ENCODE measurements at places on chromosomes 11 and 22. TPM values are rescaled to one million over a fixed set of nuclear protein-coding genes. Genes with fewer than 3 reads are reported as not detected.
A peak's percentile ranks its signal among the peaks of the same experiment; 100 is the strongest.

- DNase-seq: no peak
- H3K4me1 ChIP-seq: peaks cover 3% of the 10 kb centered on the region
- H3K36me3 ChIP-seq: peaks cover 1% of the 10 kb centered on the region
- no peaks in the 10 kb centered on the region for H3K27me3 ChIP-seq
- H3K27ac ChIP-seq: no peak overlapping the region
These were observed 36.1 kb downstream of the CCDC90B start for GRCh38 chr11:83249972-83250593.

- H3K27ac ChIP-seq: peak overlapping the region; percentile 92
- no peaks in the 10 kb centered on the region for H3K36me3 ChIP-seq
- no peak overlapping the region for H3K4me3 ChIP-seq
- no peak for DNase-seq
- H3K27me3 ChIP-seq: no peaks in the 10 kb centered on the region
- peaks cover 66% of the 10 kb centered on the region for H3K4me1 ChIP-seq
These were observed 117.3 kb upstream of the TEAD1 start for GRCh38 chr11:12556788-12557384.

GRCh38 chr11:2926611-2927051 is 2.6 kb downstream of the PHLDA2 start:
- no peak overlapping the region for H3K4me3 ChIP-seq
- H3K4me1 ChIP-seq: peaks cover 38% of the 10 kb centered on the region
- no peaks in the 10 kb centered on the region for H3K27me3 ChIP-seq
- DNase-seq: no peak
- no peak overlapping the region for H3K27ac ChIP-seq

DNA sequence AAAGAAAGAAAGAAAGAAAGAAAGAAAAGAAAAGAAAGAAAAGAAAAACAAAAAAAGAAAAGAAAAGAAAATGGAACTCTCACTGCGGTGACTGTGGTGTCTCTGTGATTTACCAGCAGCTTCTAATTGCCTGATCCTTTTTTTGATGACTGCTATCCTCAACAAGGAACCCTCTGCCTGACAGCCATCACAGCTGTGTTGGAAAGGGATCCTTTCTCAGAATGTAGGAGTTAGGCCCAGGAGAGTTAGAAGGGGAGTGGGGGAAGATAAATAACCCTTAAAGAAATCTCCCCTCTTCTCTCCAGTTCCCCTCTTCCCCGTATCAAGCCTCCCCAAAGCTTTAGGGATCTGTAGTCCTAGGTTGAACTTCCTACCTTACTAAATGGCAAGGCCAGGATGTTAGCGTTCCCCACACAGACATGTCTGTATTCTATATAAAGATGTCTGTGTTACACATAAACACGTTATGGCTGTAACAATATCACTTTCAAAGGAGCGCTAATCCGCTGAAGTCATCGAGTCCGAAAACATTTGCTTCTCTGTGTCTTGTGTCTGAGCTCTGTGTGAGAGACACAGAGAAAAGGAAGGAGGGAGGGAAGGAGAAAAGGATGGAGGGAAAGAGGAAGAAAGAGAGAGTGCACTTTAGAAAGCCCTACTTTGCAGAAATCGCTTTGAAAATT is 26.8 kb upstream of the WT1 start:
- H3K4me3 ChIP-seq: no peak overlapping the region
- no peak overlapping the region for H3K27ac ChIP-seq
- H3K27me3 ChIP-seq: peaks cover 11% of the 10 kb centered on the region
- no peaks in the 10 kb centered on the region for H3K4me1 ChIP-seq
- no peak for DNase-seq

DNA sequence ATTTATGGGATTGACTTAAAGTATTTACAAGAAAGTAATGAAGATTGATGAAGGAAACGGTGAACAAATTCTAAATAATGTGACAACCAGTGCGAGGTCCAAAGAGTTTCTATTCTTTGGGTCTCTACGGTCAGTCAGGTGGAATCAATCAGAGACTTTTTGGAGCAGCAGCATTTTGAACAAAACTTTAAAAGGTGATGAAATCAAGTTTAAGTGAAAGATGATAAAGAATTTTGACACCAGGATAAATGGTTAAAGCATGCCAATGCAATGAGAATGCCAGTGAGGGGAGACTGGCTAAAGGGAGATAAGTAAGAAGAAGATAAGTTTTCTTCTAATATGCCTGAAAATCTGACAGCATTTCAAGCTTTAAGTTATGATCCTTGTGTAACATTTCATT is 67.9 kb downstream of the DCUN1D5 start:
- no peak for DNase-seq
- peaks cover 6% of the 10 kb centered on the region for H3K36me3 ChIP-seq
- peak overlapping the region; percentile 51 for H3K27ac ChIP-seq
- no peaks in the 10 kb centered on the region for H3K27me3 ChIP-seq
- peaks cover 16% of the 10 kb centered on the region for H3K4me1 ChIP-seq

GRCh38 chr22:49266561-49267519 is 560.8 kb downstream of the BRD1 start:
- H3K27ac ChIP-seq: no peak overlapping the region
- no peaks in the 10 kb centered on the region for H3K4me1 ChIP-seq
- no peak overlapping the region for H3K4me3 ChIP-seq
- DNase-seq: peak; percentile 87
- peaks cover 25% of the 10 kb centered on the region for H3K27me3 ChIP-seq

DNA sequence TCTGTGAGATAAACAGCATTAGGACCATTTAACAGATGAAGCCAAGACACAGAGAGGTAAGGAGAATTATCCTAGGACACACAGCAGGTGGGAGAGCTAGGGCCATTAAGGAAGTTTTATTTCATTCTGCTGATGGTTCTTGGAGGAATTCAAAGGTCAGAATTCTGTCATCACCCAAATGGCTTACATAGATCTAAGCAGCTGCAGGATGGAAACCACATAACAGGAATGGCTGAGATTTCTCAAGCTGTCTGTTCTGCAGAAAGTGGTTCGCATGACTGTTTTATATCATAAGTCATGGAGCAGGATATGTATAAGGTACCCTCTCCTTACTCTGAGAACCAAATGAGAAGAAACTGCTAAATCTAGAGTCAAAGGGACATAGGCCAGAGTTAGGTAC is 163.2 kb upstream of the NARS2 start:
- no peaks in the 10 kb centered on the region for H3K27me3 ChIP-seq
- no peak overlapping the region for H3K4me3 ChIP-seq
- no peaks in the 10 kb centered on the region for H3K36me3 ChIP-seq
- no peak overlapping the region for H3K27ac ChIP-seq
- DNase-seq: no peak
- peaks cover 6% of the 10 kb centered on the region for H3K4me1 ChIP-seq

GRCh38 chr11:32447252-32447651 is 11.9 kb upstream of the WT1 start:
- no peaks in the 10 kb centered on the region for H3K36me3 ChIP-seq
- no peak for DNase-seq
- no peak overlapping the region for H3K4me3 ChIP-seq
- H3K27ac ChIP-seq: no peak overlapping the region
- H3K4me1 ChIP-seq: no peaks in the 10 kb centered on the region

DNA sequence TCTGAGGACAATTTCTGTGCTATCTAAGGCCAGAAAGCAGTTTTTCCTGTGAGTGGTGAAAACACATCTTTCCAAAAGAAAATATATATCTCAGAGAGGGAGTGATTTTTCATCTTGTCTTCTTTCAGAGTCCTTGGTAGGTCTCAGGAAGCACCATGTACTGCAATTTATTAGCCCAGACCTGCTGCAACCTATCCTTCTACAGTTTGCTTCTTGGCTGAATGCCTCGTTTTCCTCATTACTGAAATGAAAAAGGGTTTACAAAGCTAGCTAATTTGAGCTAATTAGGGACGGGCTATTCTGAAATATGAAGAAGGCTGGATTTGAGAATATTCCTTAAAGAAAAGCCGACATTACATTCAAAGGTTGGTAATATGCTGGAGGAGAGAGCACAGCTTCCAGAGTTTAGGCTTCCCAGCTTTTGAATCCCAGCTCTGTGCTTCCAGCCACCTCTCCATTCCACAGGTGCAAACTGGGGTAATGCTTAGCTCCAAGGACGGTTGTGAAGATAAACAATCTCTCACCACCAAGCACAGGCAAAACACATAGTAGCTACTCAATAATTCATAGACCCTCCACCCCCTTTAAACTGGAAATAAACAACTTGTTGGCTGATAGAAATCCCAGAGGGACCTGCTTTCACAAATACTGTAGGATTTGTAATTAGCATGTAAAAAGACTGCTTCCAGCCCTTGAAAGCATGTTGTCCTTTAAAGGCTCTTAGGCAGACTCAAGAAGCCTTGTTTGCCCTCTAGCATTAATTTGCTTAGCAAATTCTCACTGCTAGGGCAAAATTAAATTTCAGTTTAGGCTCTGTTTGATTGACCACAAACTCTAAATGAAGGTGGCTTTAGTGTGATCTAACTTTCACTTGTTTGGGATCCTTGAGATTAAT is 24.5 kb upstream of the SESN3 start:
- no peaks in the 10 kb centered on the region for H3K36me3 ChIP-seq
- peaks cover 2% of the 10 kb centered on the region for H3K27me3 ChIP-seq
- H3K4me1 ChIP-seq: peaks cover 27% of the 10 kb centered on the region
- H3K4me3 ChIP-seq: no peak overlapping the region

GRCh38 chr22:30474683-30475424 is 3.0 kb upstream of the SEC14L3 start:
- H3K27ac ChIP-seq: no peak overlapping the region
- no peaks in the 10 kb centered on the region for H3K36me3 ChIP-seq
- no peaks in the 10 kb centered on the region for H3K4me1 ChIP-seq
- H3K4me3 ChIP-seq: no peak overlapping the region

- H3K27ac ChIP-seq: peak overlapping the region; percentile 97
- H3K27me3 ChIP-seq: peaks cover 18% of the 10 kb centered on the region
- H3K4me3 ChIP-seq: peak overlapping the region; percentile 55
- DNase-seq: no peak
- peaks cover 2% of the 10 kb centered on the region for H3K36me3 ChIP-seq
These were observed 27.8 kb upstream of the ELFN2 start for GRCh38 chr22:37454857-37455686.

GRCh38 chr11:6745465-6746015 is 26.2 kb downstream of the OR2AG2 start:
- H3K27ac ChIP-seq: no peak overlapping the region
- no peak for DNase-seq
- no peaks in the 10 kb centered on the region for H3K36me3 ChIP-seq
- no peak overlapping the region for H3K4me3 ChIP-seq
- H3K4me1 ChIP-seq: no peaks in the 10 kb centered on the region
- peaks cover 13% of the 10 kb centered on the region for H3K27me3 ChIP-seq

- H3K4me3 ChIP-seq: no peak overlapping the region
- H3K4me1 ChIP-seq: no peaks in the 10 kb centered on the region
- H3K27ac ChIP-seq: no peak overlapping the region
- H3K27me3 ChIP-seq: peaks cover 8% of the 10 kb centered on the region
- no peaks in the 10 kb centered on the region for H3K36me3 ChIP-seq
These were observed 850.8 kb upstream of the CCDC90B start for GRCh38 chr11:84136926-84137325.

DNA sequence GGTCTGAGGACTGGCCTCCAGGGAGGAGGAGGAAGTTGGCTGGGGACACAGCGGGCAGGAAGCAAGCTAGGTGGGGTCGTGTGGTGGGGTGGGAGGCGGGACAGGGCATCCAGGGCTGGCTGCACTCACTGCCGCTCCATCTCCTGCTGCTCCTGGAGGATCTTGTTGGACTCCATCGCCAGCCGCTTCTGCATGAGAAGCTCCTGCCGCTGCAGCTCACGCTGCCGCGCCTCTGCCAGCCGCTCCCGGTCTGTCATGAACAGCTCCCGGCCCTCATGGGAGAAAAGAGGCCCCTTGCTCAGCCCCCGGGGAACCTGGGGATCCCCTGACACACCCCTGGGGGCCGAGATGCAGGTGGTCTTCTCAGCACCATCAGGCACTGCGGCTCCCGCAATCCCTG is 21.6 kb downstream of the USH1C start:
- H3K4me3 ChIP-seq: no peak overlapping the region
- H3K27me3 ChIP-seq: peaks cover 12% of the 10 kb centered on the region
- H3K36me3 ChIP-seq: peaks cover 1% of the 10 kb centered on the region
- DNase-seq: no peak
- no peak overlapping the region for H3K27ac ChIP-seq

DNA sequence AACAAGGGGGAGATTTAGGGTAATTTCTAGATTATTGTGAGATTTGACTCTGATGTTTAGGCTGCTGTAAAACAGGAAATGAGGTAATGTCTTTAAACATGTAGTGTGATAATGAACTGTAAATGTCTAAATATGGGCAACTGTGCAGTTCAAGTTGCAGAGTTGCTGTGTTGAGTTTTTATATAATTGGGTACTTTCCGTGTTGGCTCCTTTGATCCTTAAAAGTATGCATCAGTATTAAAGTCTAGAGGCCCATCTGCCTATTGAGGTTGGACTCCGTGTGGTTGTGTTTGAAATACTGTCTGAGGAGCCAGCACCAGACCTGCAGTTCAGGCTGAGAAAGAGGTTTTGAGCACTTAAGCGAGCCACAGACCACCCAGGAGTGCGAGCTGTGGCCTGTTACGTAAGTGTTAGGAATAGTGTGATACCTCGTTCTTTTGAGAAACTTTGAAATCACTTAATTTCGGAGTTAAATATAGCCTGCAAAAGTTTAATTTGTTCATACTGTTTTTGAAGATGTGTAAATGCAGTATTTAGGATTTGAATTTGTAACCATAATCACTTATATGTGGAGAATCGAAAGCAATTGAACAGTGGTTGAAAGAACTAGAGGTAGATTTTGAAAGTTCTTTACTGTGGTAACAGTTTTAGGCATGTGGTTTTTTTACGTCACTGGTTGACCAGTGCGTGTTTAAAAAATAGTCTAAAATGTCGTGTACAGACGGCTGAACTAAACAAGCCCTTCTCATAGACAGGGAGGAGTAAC is 9.0 kb downstream of the FAM118A start:
- peaks cover 38% of the 10 kb centered on the region for H3K4me1 ChIP-seq
- H3K27me3 ChIP-seq: no peaks in the 10 kb centered on the region
- H3K36me3 ChIP-seq: peaks cover 5% of the 10 kb centered on the region
- peak overlapping the region; percentile 98 for H3K27ac ChIP-seq
- DNase-seq: no peak

- DNase-seq: peak; percentile 79
- no peaks in the 10 kb centered on the region for H3K36me3 ChIP-seq
- peak overlapping the region; percentile 5 for H3K27ac ChIP-seq
These were observed 34.1 kb upstream of the JAM3 start for GRCh38 chr11:134034496-134035381.

DNA sequence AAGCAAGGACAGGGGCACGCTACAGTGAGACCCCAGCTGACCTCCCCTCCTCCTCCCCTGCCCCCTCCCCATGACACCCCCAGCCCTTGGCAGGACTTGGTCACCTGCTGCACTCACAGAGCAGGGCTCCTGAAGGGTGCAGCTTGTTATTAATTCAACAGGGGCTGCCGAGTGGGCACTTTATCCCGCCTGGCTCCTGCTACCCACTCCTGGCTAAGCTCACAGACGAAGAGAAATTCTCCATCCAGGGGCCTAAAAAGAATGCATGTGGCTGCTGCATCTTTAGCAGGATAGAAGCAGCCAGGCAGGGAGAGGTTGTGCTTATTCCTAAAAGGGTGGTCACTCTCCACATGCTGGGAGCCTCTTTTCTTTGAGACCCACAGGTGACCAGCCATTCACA is 40.3 kb downstream of the GALNT18 start:
- peaks cover 77% of the 10 kb centered on the region for H3K4me1 ChIP-seq
- H3K36me3 ChIP-seq: no peaks in the 10 kb centered on the region
- H3K27ac ChIP-seq: no peak overlapping the region
- H3K27me3 ChIP-seq: peaks cover 3% of the 10 kb centered on the region

CDHR5 gene
- total RNA-seq: not detected

MRPL48 gene
- total RNA-seq: 25.8 TPM

TMPRSS6 gene
- not detected for total RNA-seq

GTSE1 gene
- 7.3 TPM for total RNA-seq

SLC43A3 gene
- 10.8 TPM for total RNA-seq

GSTT2 gene
- not detected for total RNA-seq

Data from chondrocyte (in vitro differentiated cells).